ENCODE measurements at places on chromosomes 2 and 18.

- DNase-seq = no peak
Observed at GRCh38 chr2:136167721-136168475, 49.9 kb upstream of the CXCR4 start.

DNA sequence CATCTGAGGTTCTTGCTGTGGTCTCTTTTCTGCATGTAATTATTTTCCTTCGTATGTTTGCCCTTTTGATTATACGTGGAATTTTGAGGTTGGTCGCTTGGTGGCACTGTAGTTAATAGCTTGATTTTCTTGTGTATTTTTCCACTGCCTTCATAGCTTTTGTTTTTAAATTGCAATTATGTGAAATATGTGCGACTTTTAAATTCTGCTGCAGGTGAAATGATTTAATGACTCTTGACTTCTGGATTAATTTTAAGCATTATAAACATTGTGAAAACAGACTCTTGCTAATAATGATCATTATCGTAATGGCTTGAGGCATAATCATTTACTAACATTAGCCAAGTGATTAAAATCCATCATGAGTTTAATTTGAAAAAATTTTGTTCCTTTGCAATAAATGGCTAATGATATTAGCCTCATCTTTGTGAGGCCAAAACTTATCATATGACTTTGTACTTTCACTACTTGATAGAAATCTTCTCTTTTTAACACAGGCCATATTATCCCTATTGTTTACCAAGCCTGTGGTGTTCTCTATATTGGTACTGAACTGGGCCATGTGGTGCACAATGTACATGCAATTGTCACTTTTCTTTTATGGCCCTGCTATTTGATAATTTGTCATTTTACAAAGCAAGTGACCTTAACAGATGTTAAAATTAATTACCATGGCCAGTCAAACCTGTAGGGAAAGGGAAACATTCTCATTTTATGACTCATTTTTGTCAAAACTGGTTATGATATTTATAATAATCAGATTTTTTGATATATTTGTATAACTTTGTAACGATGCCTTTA is 62.8 kb upstream of the NEUROD1 start:
- peak; percentile 36 for DNase-seq

DNA sequence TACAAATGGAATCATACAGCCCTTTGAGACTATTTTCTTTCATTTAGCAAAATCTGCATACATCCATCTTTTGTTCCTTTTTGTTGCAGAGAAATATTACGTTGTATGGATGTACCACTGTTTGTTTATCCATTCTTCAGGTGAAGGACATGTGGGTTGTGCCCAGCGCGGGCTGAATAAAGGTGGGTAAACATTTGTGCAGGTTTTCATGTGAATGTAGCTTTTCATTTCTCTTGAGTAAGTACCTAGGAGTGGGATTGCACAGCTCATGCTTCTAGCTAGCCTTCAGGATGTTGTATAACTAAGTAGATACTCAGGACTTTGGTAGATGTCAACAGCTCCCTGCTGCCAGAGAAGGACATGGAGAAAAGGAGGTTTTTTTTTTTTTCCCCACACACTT is 50.6 kb upstream of the SPRED2 start:
- DNase-seq = no peak

- DNase-seq = no peak
Observed at GRCh38 chr2:138962686-138963085, 182.5 kb upstream of the NXPH2 start.

DNA sequence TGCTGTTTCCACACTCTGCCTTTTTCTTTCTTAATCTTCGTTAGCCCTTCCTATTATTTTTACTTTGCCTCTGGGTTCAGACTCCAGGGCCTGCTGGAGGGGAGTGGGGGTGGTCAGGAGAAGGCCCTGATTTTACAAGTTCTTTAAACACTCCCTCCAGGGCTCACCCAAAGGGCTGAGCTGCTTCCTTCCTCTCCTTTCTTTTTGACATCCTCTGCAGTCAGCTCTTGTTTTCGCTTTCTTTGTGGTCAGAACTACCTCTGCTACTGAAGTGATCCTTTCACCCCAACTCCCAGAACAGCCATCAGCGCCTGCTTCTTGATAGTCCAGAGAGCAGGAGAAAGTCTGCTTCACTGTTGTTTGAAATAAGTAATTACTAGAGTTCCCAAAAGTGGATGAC is 925.7 kb downstream of the EPHA4 start:
- DNase-seq = no peak

DNA sequence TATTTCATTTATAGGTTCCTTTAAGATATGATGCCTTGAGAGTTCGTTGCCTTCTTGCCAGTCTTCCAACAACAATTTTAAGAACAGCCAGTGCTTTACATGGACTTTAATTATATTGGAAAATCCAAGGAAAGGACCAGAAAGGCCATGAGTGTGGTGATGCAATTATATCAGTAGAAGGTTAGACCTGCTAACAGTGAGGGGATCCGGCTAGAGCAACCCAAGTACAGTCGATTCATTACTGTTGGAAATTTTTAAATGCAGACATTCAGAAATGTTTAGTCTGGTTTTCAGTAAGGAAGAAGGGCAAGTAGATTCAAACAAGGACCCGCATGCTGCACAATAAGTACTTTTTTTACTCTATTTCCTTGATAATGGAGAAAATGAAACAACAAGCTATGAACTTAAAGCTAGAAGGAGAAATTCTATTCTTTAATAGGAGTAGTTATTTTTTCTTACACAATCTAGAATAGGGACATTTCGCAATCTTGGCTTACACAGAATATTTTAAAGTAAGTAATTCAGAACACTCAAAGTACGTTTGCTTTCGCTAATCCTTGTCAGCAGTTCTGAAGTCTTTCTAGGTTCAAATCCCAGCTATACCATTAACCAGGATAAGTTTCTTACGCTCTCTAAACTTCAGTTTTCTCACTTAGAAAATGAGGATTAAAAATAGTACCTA is 405.5 kb downstream of the MEIS1 start:
- no peak for DNase-seq

DNA sequence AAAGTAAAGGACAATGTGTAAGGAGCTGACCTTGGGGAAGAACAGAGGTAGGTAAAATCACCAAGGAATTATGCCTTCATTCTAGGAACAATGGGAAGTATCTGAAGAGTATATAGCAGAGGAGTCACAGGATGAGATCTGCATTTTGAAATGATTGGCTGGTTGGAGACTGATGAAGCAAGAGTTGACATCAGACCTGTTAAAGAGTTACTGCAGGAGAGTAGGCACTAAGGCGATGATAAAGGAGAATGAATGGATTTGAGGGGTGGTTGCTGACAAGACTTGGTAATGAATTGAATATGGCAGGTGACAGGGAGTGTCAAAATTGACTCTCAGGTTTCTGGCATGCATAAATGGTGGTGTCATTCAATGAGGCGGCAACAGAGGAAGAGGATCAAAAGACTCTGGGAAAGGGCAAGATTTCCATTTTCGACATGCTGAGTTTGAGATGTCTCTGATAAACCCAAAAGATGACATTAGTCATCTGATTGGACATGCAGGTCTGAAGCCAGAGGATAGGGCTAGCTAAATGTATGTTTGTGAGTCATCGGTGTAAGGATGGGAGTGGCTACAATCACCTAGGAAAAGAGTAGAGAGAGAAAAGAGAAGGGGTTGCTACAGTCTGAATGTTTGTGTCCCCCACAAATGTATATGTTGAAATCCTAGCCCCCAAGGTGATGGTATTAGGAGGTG is 236.5 kb downstream of the DYM start:
- DNase-seq = no peak

- no peak for DNase-seq
Observed at GRCh38 chr2:116645155-116645554, 1169.3 kb upstream of the DDX18 start.

- no peak for DNase-seq
Observed at GRCh38 chr18:76824754-76825153, 2.4 kb downstream of the ZNF236 start.

GRCh38 chr2:187079901-187080300 is 230.9 kb upstream of the ZSWIM2 start:
- DNase-seq = no peak

- DNase-seq = no peak
Observed at GRCh38 chr18:48536516-48536915, 2.3 kb upstream of the CTIF start.

DNA sequence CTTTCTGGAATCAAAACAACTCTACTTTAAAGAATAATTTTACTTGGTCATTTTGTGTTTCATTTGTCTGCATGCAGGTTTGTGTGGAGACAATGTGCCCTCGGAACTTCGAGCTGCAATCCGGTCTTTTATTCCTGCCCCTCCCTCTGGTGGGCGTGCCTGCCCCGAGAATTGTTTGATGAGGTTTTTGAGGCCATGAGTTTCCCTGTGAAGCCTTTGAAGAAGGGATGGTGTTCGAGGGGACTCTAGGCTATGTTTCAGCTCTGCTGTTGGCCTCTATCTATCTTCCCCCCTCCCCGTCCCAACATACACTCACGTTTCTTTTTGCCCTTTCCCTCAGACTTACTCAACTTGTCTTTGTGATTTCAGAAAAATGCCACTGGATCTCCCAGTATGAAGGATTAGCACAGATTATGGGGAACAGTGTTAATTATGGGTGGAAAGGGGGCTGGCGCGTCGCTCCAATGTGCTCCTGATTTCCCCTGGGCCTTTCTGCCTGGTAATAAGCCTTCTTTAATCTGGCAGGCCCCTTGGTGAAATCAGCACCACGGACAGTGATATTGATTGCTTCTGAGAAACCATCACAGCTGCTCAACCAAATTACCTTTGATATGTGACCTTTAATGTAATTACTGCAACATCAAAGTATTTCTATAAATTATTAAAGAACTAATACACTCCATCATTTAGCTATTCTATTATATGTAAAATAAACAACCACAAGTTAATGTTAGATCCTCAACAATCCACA is 82.2 kb downstream of the CELF4 start:
- no peak for DNase-seq

DNA sequence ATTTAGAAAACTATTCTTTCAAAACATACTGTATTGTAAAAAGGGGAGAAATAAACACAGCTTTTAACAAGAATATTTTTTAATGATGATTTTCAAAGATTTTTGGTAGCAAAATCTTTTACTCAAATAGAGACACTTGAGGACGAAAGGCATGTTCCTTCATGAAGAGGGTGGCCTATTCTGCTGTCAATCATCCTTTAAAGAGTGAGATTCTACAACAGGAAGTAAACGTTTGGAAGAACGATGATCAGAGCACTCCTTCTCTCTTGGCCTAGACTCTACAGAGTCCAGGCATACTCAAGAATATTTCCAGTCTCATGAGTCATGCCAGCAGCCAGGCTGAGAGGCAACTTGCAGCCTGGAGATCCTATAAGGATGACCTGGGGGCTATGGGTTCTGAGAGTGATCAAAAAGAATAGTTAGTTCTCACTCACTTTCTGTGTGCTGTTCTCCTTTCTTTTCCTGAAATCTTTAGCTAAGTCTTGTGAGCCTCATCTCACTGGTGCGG is 62.4 kb upstream of the TCF4 start:
- no peak for DNase-seq

DNA sequence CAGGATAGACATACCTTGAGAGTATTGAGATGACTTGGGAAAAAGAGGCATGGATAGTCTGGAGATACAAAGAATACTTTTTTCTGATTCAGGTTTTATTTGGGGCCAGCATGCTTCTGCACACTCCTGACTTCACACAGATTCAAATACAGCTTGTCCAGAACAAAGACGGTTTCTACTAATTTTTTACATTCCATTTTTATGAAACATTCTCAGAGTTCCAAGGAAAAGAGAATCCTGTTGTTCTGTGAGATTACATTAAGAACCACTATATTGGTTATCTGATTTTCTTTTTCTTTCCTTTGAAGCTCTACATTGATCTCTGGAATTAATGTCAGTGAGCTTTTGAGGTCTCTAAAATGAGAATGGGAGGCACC is 41.0 kb downstream of the PTPRM start:
- no peak for DNase-seq

- no peak for DNase-seq
Observed at GRCh38 chr2:109523536-109524361, 90.0 kb downstream of the SEPTIN10 start.

GRCh38 chr2:102033031-102033749 is 41.4 kb downstream of the IL1R2 start:
- no peak for DNase-seq
